Activated CD8-positive, alpha-beta memory T cell treated with anti-CD3 and anti-CD28 coated beads for 1 hour (primary cell): ENCODE measurements at places on chromosomes 5 and 9.

GRCh38 chr5:134626369-134627014 is 6.1 kb downstream of the SAR1B start:
- no peak for DNase-seq

DNA sequence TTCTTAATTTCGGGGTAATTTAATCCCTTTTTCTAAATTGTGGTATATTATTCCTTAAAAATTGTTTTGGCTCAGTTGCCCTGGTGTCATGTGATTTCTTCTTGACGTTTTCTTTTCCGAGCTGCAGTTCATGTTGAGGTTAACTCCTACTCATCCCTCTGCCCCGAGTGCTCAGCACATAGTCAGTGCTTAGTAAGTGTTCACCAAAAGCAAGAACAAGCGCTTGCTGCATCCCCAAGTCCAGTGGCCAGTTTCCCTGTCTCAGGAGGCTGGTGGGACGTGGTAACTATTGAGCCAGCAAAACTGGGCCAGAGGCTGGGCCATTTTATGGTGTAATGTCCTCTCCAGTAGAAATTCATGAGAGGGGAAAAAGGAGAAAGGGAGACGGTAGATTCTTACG is 23.3 kb downstream of the TRIO start:
- no peak for DNase-seq

DNA sequence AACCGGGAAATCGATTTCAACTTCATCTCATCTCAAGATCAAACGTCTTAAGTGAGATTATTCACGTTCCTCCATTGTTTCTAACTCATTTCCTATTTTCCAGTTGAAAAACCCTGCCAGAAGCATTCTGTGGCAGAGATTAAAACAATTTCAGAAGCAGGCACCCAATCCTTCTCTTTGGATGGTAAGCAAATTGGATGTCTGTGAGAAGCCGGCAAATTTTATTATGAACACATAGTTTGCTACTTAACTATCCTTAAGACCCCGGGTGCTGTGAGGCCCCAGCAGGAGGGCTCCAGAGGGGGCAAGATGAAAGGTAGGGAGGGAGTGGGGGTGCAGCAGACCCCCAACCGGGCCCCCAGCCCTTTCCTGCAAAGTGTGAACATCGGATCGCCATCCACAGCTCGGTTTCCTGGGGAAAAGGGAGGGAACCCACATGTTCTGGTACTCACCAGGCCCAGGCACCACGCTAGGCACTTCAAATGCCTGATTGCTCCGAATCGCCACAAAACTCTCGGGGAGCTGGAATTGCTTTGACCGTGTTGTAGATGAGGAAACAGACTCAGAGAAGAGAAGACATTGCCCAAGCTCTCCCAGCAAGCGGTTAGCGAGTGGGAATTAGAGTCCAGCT is 167.1 kb upstream of the MVB12B start:
- DNase-seq, result no peak

- DNase-seq, result no peak
Measured at GRCh38 chr9:2615497-2615896, 6.1 kb upstream of the VLDLR start.

DNA sequence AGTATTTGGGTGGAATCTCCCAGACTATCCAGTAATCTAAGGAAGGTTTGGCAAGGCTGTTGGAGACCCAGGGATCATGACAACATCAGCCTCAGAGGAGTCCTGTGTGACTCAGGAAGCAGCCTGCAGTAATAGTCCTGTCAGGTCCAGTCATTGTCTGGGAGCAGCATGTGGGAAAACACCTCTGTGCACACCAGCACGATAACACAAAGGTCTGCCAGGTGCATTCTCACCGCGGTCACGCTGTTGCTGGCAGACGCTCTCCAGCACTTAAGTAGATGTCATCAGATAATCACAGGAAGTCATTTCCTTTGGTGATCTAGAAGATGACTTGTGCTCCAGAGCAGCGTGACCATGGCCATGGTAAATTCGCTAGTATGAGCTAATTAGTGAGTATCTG is 99.2 kb upstream of the IQGAP2 start:
- DNase-seq, result peak; percentile 1

- no peak for DNase-seq
Measured at GRCh38 chr9:30697958-30698357, 1686.5 kb upstream of the ACO1 start.

GRCh38 chr5:152723482-152723881 is 318.4 kb upstream of the NMUR2 start:
- DNase-seq, result no peak

GRCh38 chr5:573976-574375 is 38.2 kb upstream of the CEP72 start:
- no peak for DNase-seq

DNA sequence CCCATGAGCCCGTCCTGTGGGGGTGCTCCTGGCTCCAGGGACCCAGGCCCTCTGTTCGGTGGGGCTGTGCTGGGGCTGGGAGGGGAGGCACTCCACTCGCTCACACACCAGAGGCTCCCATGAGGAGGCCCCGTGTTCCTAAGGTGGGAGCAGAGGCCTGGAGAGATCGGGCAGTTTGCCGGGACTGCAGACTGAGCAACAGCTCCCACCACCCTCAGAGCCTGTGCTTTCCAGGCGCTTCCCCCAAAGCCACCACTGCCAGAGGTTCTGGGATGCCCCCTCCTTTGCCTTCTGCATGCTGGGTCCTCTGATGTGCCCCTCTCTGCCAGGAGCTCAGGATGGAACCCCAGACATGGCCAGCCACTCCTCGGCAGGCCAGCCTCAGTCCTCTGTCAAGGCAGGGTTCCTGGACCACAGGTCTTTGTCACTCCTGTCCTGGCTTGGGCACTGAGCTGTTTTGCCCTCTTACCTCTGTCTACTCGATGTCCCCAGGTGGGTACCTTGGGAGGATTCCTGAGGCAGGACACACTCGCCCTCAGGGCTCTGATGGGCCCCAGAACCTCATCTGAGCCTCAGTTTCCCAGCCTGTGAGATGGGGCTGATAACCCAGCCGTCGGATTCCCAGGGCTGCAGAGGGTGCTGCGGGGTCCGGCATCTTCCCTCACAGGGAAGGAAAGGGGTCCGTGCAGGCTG is 80.8 kb downstream of the TSPAN17 start:
- no peak for DNase-seq

DNA sequence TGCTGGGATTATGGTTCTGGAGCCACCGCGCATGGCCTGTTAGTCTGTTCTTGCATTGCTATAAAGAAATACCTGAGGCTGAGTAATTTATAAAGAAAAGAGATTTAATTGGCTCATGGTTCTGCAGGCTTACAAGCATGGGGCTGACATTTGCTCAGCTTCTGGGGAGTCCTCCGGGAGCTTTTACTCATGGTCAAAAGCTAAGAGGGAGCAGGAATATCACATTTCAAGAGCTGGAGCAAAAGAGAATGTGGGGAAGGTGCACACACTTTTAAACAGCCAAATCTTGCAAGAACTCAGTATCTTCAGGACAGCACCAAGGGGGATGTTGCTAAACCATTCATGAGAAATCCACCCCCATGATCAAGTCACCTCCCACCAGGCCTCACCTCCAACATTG is 12.1 kb downstream of the JAK2 start:
- DNase-seq, result no peak

GRCh38 chr5:178651046-178651810 is 24.4 kb upstream of the CLK4 start:
- DNase-seq, result no peak

- DNase-seq, result no peak
Measured at GRCh38 chr9:113542741-113543140, 79.2 kb downstream of the RGS3 start.

- DNase-seq, result no peak
Measured at GRCh38 chr5:150144879-150145278, 10.8 kb downstream of the PDGFRB start.

DNA sequence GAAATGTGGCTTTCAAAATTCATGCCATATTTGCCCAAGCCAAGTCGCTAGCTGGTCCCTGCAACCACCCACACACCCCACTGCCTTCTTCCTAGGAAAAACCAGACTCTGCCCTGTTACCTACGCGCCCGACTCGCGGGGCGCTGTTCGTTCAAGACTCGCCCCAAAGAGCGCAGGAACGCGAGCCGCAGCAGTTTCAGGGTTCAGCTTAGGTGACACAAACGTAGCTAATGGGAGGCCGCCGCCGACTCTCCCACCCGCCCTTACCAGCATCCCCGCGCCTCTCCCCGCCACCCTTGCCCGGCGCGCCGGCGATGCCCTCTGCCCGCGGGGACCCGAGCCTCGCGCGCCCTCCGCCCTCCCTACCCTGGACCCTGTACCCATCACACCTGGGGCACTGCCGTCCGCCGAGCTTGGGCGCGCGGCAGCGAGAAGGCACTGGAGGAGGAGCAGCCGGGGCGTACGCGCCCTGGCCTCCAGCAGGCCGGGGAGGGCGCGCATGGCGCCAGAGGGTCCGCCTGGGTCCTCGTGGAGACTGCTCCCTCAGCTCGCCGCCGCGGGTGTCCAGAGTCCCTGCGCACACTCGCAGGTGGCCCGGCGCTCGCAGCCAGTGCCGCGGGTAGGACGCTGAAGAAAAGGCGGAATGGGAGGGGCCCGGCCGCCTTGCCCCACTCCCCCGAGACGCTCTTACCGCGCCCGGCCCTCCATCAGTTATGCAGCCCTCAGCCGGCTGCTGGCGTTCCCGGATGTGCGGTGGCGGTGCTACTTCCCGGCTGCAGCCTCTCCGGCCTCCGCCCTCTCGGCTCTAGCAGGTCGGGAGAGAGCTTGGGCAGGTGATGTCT is at the start of gene EMB:
Gene EMB (minus strand): TSS at position 638 of the 842 bp plus-strand sequence. CDS start 137 bp downstream, at position 501.
- DNase-seq, result peak; percentile 60

GRCh38 chr9:70581214-70581954 is 166.9 kb upstream of the KLF9 start:
- DNase-seq, result no peak

GRCh38 chr5:69492923-69493395 is 369 bp downstream of the OCLN start:
- no peak for DNase-seq

DNA sequence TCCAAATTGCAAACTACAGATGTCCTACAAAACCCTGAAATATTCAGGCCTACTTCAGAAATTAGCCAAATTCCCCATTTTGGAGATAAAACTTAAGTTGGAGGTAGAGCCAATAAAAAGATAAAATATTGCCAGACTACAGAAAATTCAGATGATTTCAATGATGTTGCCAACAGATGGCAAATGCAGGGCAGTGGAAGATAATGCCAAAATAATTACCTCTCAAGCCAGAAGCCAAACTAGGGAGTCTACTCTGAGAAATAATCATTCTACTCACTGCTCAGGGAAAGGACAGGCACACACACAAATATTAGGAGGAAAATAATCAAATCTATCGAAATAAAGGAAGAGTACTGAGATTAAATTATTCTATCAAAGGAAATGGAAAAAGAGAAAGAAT is 347.5 kb upstream of the CCNG1 start:
- DNase-seq, result no peak

- no peak for DNase-seq
Measured at GRCh38 chr5:16931334-16932110, 4.6 kb downstream of the MYO10 start.

GRCh38 chr9:122144836-122145591 is 14.6 kb downstream of the NDUFA8 start:
- no peak for DNase-seq

- no peak for DNase-seq
Measured at GRCh38 chr9:127990554-127990953, 9.8 kb upstream of the EEIG1 start.

GRCh38 chr5:111076091-111076490 is 4.6 kb downstream of the TSLP start:
- no peak for DNase-seq

- DNase-seq, result no peak
Measured at GRCh38 chr5:170636801-170637477, 133.1 kb downstream of the KCNIP1 start.

DNA sequence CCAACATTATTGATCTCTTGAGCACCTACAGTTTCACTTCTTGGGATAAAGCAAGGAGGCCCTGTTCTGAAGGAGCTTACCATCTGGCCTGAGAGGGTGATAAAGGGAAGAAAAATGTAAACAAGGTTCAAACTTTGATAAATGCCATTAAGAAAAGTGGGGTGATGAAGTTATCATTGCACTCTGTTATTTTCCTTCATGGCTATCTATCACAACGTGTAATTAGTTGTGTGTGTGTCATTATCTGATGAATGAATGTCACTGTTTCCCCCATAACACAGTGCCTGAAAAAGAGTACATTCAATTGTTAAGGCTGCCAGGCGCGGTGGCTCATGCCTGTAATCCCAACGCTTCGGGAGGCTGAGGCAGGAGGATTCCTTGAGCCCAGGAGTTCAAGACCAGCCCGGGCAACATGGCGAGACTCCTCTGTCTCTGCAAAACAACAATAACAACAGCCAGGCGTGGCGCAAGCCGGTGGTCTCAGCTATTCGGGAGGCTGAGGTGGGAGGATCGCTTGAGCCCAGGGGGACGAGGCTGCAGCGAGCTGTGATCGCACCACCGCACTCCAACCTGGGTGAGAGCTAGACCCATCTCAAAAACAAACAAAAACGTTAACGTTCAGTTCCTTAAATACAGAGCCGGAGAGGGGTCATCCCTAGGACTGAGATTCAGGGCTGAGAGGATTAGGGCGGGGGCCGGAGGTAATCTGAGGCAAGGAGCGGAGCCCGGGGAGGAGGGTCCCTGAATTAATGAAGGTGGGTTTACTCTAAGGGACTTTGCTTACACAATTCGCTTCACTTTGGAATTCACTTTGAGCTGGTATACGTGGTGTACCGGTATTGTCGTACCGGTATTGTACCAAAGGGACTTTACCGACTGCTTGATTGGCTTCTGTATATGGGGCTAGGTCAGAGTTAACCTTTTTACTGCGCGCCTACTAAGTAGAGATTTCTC is 917 bp downstream of the NHP2 start:
- no peak for DNase-seq

DNA sequence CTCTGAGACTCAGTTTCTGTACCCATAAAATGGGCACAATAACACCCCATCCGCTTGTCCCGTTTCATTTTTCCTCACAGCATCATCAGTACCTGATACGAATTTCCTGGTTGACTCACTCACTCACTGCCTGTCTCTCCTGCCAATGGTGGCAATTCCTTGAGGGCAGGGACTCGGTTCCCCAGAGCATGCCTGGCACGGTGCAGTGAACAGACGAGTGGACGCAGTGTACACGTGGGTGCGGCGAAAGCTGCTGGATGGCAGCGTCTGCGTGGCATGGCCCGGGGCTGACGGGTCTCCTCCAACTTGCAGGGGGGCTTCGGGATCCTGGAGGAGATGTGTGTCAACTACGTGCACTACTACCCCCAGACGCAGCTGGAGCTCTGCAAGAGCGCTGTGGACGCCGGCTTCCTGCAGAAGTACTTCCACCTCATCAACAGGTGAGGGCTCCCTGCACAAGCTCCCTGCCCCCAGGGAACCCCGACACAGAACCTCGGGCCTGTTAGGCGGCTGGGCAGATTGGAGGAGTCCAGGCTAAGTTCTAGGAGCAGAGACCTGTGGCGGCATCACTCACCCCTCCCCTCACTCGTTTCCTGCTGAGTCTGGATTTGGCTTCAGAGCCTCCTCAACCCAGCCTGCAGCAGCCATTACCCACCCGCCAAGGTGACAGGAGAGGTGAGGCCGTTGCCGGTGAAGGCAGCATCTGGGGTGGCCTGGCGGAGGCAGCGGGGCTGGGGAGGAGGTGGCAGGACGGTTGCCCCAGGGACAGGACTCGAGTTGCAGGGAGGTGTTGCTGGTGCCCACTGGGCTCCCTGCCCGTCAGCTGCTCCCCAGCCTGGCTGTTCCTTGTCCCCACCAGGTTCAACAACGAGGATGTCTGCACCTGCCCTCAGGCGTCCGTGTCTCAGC is 20.3 kb downstream of the DBH start:
- no peak for DNase-seq

GRCh38 chr9:110427497-110428104 is 89.9 kb upstream of the TXNDC8 start:
- no peak for DNase-seq
